Fibroblast of lung (primary cell): ENCODE measurements at places on chromosomes 13 and 19.

DNA sequence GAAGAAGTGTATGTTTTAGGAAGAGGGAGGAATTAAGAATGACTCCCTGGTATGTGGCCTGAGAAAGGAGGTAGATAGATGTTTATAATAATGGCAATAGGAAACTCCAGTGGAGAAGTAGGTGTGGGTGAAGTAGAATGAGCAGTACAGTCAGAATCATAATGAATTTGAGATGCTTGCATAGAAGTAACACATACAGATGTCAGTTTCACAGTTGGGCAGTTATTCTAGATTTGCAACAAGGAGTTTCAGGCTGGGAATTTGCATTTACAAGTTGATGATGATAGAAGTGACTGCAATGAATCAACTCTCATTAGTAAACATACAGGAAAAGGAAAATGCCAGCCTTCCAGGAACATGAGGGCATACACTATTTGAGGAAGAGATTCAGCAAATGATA, 149.0 kb downstream of the SLITRK1 start:
- DNase-seq: no peak

DNA sequence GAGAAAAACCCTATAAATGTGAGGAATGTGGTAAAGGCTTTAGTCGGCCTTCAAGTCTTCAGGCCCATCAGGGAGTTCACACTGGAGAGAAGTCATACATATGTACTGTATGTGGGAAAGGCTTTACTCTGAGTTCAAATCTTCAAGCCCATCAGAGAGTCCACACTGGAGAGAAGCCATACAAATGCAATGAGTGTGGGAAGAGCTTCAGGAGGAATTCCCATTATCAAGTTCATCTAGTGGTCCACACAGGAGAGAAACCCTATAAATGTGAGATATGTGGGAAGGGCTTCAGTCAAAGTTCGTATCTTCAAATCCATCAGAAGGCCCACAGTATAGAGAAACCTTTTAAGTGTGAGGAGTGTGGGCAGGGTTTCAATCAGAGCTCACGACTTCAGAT, 11.7 kb downstream of the ZNF226 start:
- peak; percentile 42 for DNase-seq

DNA sequence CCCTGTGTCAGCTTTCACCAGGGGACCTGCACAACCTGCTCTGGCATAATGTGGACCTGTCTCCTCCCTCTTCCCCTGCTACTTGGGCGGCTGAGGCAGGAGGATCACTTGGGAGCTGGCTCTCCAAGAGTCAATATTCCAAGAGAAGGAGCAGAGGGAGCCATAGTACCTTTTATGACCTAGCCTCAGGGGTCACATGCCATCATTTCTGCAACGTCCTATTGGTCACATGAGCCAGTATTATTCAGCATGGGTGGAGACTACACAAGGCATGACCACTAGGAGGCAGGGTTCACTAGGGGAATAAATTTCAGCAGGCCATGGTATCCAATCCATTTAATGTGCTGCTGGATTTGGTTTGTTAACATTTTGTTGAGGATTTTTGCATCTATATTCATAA, 12.0 kb upstream of the SHFL start:
- no peak for DNase-seq

GRCh38 chr13:78599645-78600279, 3.6 kb downstream of the POU4F1 start:
- DNase-seq: no peak

GRCh38 chr13:111938741-111939665, 127.9 kb upstream of the SOX1 start:
- no peak for DNase-seq

DNA sequence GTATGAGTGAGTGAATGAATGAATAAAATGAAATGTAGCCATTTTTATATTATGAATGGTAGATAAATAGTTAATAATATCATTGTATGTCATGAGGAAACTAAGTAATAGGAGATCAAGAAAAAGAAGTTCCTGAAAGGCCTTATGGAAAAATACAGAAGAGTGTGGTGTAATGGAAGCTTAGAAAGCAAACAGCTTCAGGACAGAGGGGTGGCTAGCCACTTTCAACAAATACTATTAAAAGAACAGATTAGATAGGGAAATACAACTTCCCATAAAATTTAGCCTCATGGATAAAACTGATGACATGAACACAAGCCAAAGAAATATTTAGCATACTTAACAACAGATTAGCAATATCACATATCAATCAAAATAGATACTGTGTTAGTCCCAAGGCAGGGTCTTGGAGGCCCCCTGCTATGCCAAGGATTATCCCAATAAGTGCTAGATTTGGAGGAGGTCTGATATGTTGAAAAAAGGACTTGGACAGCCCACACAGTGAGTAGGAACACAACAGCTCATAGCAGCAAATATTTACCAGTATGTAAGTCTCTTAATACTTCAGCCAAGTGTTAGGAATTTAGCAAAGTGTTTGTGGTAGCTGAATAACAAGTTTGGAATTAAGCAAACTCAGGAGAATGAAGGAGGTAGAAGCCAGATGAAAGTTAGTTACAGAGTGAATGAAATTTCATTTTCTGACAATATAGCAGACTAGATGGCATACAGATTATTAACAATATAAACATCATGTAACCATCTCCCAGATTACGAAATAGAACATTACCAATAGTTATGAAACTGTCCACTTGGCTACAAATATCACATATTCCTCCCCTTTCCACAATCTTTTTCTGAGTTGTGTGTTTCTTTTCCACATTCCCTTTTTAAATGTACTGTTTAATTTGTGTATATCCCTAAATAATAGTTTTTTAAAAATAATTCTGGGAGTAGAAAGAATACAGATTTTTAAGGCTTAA, 1632.0 kb downstream of the PCDH9 start:
- DNase-seq: peak; percentile 77

- peak; percentile 25 for DNase-seq
Measured at GRCh38 chr13:67133476-67133875, 96.7 kb downstream of the PCDH9 start.

DNA sequence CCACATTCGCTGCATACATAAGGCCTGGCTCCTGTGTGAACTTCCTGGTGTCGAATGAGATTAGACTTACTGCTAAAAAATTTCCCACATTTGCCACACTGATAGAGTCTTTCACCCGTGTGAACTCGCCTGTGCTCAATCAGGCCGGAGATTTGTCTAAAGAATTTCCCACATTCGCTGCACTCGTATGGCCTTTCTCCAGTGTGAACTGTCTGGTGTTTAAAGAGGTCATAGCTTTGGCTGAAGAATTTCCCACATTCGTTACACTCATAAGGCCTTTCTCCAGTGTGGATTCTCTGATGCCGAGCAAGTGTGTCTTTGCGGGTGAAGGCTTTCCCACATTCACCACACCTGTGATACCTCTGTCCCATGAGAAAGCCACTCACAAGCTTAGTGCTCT, 6.5 kb downstream of the ZNF671 start:
- peak; percentile 30 for DNase-seq

- DNase-seq: no peak
Measured at GRCh38 chr13:106795847-106796246, 227.9 kb upstream of the ARGLU1 start.

GRCh38 chr13:41891119-41891518, 69.8 kb downstream of the VWA8 start:
- no peak for DNase-seq

DNA sequence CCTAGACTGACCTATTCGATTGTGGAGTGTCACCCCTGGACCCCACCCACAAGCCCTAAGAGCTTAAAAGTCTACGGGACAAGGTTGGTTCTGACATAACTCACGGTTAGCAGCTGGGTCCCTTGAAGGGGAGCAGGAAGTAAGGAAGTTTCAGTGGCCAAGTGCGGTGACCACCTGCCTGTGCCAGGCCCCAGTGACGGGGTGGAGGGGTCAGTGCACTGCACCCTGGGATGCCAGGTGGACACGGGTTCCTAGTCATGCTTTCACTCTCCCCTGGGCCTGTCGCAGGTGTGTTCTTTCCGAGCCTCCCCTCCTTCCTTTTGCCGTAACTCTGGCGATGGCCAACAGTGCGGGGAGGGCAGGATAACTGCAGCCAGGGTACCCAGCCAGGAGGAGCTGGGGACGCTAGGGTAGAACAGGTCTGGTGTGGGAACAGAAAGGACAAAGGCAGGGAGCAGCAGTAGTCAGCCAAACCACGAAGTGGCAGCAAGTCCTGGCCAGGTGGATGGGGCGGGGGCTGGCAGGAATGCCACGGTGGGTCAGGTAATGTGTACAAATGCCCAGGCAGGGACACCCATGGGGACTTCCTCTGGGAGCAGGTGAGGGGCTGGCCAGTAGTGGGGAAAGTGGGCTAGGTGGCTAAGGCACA, 58.3 kb downstream of the RGCC start:
- DNase-seq: no peak

- no peak for DNase-seq
Measured at GRCh38 chr13:67281466-67281865, 51.3 kb upstream of the PCDH9 start.

DNA sequence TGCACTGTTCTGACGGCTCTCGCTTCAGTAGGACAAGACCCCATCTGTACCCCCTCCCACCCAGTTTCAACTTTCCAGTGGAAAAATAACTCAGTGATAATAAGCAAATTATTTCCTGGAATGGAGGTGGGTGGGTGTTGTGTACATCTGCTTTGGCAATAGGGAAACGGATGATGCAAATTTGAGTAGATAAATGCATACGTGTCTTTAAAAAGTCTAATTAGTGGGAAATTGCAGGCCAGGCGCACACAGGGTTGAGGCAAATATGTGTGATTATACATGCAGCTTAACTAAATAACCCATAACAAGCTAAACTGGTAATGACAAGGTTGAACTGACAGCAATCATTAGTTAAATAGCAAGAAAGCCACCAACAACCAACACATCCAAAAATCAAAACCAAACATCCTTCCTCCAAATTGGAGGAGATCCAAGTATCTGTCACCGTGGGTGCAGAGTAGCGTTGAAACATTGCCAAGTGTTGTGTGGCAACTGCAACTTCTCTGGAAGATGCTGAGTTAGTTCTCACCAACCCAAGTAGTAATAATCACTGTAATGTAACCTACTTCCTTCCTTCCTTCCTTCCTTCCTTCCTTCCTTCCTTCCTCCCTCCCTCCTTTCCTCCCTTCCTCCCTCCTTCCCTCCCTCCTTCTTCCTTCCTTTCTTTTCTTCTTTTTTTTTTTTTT, 54.6 kb downstream of the TRPM4 start:
- DNase-seq: no peak

DNA sequence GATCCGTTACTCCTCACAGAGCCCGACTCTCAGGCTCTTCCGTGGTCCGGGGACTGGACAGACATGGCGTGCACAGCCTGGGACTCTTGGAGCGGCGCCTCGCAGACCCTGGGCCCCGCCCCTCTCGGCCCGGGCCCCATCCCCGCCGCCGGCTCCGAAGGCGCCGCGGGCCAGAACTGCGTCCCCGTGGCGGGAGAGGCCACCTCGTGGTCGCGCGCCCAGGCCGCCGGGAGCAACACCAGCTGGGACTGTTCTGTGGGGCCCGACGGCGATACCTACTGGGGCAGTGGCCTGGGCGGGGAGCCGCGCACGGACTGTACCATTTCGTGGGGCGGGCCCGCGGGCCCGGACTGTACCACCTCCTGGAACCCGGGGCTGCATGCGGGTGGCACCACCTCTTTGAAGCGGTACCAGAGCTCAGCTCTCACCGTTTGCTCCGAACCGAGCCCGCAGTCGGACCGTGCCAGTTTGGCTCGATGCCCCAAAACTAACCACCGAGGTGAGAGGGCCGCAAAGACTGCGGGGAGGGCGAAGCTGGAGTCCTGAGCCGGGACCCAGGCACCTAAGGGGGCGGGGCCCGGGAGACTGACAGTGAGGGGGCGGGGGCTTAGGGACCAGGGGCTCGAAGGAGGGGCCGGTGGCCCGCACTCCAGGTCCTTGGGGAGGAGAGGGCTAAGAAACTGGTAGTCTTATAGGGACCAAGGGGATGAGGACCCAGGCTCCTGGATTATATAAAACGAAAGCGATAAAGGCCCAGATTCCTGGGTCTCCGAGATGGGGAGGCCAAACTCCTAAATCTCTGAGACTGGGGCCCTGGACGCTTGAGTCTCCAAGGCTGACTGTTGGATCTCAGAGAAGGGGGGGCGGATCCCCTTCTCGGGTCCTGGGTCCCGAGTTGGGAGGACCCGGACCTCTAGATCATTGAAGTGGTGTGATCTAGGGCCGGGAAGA, 2.0 kb downstream of the ETV2 start:
- peak; percentile 76 for DNase-seq

GRCh38 chr13:78022164-78022877, 103.7 kb upstream of the EDNRB start:
- DNase-seq: peak; percentile 68

- no peak for DNase-seq
Measured at GRCh38 chr13:33076001-33076992, 60.1 kb downstream of the KL start.

- DNase-seq: no peak
Measured at GRCh38 chr13:98746968-98747367, 5.5 kb downstream of the SLC15A1 start.
